ENCODE measurements at places on chromosomes 5 and 9. TPM values are rescaled to one million over a fixed set of nuclear protein-coding genes. Genes with fewer than 3 reads are reported as not detected.

DNA sequence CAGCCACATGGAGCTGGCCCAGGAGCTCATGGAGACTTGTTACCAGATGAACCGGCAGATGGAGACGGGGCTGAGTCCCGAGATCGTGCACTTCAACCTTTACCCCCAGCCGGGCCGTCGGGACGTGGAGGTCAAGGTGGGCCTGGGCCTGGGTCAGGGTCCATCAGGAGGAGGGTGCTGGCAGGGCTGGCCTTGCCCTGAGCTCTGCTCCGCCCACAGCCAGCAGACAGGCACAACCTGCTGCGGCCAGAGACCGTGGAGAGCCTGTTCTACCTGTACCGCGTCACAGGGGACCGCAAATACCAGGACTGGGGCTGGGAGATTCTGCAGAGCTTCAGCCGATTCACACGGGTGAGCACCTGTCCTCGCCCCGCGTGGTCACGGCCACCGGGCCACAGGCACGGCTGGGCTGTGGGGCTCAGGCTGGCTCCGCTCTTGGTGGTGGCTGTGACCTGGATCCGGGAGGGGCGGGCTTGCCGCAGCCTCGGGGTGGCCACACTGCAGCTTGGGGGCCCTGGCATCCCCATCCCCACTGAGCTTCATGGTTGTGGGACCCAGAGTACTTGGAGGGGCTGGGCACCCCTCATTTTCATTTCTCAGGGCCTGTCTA is 7.1 kb downstream of the DPP7 start:
- no peak for DNase-seq

Gene ADAMTSL2
- 0.31 TPM for polyA plus RNA-seq

DNA sequence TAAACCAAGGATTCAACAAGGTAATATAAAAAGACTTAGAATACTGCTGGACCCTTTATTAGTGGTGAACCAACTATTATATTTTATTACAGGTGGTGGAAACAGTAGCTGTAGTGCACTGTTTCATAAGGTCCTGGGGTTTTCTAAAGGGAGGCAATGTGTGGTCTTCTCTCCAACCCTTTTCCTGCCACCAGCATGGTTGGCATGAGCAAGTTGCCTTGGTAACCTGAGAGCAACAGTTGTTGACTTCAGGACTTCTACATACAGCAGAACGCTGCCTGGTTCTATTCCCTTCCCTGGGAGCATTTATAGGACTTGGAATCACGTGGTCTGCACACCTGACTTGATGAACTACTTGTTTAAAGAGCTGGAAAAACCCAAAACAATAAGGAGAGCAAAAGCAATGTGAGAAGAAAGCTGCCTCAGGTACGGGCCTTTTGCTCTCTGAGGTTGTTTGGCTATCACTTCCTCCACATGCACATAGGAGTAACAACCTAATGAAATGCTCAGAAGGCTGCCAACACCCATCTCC is 81.1 kb upstream of the RAI14 start:
- no peak for DNase-seq

Gene TMEM267
- polyA plus RNA-seq: 6.9 TPM

Gene OR1J4
- 0.13 TPM for polyA plus RNA-seq

Gene EPB41L4A
- 0.31 TPM for polyA plus RNA-seq

Gene DMGDH
- polyA plus RNA-seq: 0.56 TPM

DNA sequence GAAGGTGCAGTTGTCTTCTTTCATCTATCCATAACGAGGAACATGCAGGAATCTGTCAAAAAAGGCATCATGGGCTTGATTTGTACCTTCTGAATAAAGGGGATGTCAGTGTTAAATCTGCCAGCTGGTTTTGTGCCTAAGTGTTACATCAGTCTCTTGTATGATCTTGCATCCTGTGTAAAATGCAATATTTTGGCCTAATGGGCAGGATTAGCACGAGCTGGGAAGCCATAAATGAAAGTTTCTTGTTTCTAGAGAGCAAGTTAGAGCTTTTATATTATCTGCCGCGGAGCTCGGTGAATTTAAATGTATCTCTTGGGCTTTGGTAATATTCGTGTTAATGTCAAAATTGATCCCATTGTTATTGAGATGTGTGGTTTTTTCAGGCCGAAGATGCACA is 526.1 kb upstream of the WWC1 start:
- DNase-seq: no peak

GRCh38 chr9:129712634-129713401 is 40.0 kb downstream of the PTGES start:
- DNase-seq: no peak

DNA sequence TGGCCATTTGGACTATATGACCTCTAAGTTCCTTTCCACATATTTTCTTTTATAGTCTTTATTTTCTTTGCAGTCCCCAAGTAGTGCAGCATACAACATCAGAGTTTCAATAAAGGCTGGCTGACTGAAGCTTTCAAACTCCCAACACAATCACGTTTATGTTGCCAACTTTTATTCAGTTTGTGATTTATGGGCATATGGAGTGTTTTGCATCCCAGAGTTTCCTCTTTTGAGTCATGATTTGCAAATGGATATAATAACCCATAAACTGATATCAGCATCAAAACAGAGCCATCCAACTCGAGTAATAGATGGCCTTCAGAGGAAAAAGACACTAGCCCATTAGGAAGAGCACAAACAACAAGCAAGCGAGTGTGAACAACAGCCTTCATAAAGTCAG is 414.0 kb downstream of the ELAVL2 start:
- DNase-seq: no peak

- no peak for DNase-seq
Measured at GRCh38 chr5:7606840-7607465, 211.0 kb downstream of the ADCY2 start.

DNA sequence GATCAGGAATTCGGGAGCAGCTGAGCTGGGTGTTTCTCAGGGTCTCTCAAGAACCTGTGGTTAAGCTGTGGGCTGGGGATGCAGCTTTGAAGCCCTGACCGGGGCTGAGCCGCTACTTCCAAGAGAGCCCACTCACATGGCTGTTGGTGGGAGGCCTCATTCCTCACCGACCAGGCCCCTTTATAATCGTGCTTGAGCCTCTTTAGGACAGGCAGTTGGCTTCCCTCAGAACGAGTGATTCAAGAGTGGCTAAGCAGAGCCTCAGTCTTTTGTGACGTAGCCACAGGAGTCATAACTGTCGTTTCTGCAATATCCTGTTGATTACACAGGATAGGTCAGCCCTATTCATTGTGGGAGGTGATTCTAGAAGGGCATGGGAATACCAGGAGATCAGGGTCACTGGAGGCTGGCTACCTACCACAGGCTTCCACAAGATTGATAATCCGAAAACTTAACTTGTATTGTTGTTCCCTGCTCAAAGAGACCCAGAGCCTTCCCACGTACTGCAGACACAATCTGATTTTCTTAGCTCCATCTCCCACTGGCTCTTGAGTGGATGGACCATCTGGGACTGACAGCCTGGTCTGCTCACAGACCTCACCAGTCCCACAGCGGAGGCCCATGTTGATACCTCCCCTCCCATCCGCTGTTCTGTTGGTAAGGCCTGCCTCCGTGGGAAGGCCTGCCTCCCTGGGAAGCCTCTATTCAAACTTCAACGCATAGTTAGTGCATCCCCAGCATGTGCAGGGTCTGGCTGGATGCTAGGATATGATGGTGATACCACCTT is 3.0 kb upstream of the ERGIC1 start:
- no peak for DNase-seq

Gene SLC46A2
- not detected for polyA plus RNA-seq

- no peak for DNase-seq
Measured at GRCh38 chr5:88741964-88742363, 141.0 kb downstream of the MEF2C start.

DNA sequence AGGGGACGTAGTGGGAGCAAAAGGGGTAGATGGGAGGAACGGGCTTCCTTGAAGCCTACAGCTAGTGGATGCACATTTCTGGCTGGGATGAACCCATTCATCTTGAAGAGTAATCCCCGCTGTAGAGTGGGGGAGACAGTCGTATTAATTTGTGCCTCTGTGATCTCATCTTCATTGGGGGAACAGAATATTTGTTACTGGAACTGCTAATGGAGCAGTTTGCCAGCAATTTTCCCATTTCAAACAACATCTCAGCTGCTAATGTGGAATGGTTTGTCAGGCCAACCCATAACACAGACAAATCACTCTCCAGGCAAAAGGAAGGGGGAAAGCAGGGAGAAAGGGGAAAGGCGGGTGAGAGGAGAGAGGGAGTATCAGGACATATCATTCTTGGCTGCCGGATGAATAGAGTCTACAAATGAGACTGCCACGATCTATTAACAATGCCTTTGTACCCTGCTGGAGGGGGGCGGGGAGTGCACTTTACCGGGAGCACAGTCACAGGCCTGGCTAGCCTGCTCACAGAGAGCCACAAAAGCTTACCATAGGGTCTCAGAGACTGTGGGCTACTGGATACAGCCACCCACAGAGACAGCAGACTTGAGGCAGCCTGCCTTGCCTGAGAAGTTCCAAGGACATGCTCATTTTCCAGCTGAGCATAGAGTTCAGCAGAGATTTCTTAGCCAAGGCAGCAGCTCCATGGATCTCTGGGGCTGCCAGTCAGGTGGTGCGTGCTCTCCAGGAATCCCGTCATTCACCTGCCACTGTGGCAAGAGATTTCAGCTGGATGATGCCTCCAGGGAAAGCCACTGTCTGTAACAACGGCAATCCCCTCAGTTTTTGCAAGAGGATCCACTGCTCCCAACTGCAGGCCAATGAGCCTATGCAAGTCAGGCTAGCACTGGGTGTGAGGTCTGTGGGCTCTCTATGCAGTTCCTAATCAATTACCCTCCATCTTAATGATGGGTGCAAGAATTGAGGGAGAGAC is 217.7 kb upstream of the PANK3 start:
- no peak for DNase-seq
